ENCODE measurements at places on chromosomes 13 and 19.

DNA sequence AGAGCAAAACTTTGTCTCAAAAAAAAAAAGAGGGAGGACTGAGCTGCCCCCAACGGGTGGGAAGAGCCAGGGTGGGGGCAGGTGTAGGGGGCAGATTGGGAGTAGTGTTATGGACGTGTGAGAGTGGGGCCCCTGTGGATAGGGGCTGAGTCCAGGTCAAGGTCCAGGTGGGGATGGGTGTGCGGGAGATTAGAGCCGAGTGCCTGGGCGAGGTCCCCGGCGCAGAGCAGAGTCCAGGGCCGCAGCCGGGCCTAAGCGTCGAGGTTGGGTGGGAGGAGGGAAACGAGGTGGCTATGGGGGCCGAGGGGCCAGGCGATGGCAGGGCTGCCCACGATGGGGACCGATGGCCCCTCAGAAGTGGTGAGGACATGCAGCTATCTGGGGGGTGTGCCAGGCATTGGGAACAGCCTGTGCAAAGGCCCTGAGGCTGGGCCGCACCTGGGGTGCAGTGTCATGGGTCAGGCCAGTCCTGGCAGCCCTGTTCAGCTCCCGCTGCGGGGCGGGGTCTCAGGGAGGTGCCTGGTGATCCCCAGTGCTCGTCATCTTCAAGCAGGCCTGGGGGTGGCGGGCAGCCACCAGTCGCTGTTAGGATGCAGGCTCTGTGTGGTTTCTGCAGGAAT lies 12.3 kb upstream of the MISP start:
- DNase-seq, result no peak

DNA sequence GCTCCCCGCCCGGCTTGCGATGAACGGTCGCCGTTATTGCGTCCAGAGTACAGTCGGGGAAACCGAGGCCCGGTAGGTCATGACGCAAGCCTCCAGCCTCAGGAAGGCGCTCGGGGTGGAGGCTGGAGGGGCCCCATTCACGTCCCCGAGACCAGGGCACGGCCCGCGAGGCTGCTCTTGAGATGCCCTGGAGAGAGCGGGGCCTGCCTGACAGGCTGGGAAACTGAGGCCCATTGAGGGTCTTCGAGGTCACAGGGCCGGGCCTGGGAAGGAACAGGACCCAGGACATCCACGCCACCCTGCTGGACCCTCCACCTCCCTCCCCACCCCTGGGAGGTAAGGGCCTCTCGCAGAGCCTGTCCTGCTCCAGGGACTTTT lies 367 bp downstream of the NDUFS7 start:
- DNase-seq, result no peak

- DNase-seq, result no peak
Measured at GRCh38 chr19:1855040-1855827, 7.0 kb upstream of the REXO1 start.

- no peak for DNase-seq
Measured at GRCh38 chr13:113209336-113209758, at the start of gene CUL4A. TSS of gene CUL4A (plus strand) at chr13:113209613. CDS start at chr13:113209628, 15 bp downstream.

- DNase-seq, result no peak
Measured at GRCh38 chr13:101390461-101390860, 25.8 kb downstream of the NALCN start.

DNA sequence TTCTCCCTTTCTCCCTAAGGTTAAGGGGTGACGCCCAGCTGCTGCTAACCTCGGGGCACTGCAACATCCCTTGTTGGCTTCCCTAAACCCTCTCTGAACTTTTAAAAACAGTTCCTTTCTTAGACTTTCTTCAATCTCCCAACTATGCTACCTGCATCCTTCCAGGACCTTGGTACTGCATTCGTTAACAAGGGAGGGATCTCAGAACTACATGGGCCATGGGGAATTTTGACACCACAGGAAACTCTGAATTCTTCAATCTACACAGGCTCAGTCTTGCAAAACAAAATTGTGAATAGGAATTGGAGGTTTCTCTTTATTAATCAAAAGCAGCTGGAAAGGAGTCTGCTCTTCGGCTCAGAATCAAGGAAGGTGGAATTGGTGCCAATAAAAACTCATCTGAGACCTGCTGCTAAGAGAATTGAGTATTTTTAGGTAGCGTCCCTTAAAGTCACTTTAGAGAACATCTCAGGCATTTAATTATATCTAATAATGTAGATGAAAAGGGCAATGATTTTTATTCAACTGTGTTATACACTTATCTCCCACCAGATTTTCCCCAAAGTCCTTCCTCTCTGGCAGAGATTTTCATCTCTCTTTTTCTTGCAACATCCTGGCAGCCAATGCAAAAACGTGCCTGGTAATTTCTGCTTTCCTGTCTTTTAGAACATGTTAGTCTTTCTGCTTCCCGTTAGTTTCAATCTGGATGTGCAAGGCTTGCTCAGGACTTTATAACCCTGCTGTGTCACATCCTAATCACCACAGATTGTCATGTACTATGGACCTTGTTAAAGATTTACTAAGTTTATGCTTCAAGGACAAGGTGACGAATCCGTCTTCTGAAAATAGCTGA lies 69.1 kb upstream of the SLC15A1 start:
- no peak for DNase-seq

GRCh38 chr13:110799246-110800236 lies 86.0 kb downstream of the ING1 start:
- no peak for DNase-seq

- no peak for DNase-seq
Measured at GRCh38 chr13:106145997-106146864, 389.2 kb downstream of the EFNB2 start.

DNA sequence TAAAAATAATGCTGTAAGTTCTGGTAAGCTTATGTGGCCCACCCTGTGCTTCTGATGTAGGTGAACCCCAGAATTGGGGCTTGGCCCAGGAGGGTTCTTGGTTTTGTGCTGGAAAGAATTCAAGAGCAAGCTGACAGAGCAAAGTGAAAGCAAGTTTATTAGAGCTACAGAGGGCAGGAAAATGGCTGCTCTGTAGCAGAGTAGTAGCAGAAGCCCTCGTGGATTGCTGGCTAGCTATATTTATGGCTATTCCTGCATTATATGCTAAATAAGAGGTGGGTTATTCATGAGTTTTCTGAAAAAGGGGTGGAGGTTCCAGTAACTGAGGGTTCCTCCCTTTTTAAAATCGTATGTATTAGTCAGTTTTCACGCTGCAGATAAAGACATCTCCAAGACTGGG lies 20.6 kb upstream of the ZNF599 start:
- no peak for DNase-seq

GRCh38 chr13:45807520-45808099 lies 43.9 kb downstream of the SIAH3 start:
- DNase-seq, result peak; percentile 39

DNA sequence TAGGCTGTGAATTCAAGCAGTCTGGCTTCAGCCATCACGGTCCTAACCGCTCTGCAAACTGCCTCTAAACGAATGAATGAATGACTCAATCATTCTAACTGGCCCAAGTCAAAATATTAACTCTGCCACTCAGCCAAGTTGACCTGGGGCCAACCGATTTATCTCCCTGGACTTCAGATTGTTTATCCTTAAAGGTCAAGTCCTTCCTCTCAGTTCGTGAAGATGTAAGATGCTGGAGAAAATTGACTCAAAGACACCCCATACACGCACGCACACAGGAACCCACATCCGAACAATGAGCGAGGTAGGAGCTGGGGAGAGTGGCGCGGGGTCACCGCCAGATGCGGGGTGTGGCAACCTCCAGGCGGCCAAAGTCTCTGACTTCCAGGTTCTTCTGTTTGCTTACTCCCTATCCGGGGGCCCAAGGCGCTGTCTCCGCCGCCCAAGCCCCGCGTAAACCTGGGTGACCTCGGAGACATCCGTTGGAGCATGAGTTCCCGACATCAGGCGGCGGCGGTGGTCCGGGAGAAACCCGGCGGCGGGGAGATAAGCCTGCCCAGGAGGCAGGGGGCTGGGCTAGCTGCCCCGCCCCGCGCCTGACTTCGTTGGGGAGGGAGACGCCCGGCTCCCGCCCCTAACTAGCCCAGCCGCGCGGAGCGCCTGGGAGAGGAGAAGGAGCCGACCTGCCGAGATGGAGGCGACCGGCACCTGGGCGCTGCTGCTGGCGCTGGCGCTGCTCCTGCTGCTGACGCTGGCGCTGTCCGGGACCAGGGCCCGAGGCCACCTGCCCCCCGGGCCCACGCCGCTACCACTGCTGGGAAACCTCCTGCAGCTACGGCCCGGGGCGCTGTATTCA lies at the start of gene CYP2S1:
TSS of gene CYP2S1 (plus strand) at position 646 of the 856 bp plus-strand sequence. CDS start at position 692, 46 bp downstream.
- no peak for DNase-seq

GRCh38 chr13:51006067-51006845 lies 96.7 kb downstream of the RNASEH2B start:
- no peak for DNase-seq

GRCh38 chr13:30181888-30182651 lies 125.3 kb downstream of the KATNAL1 start:
- peak; percentile 31 for DNase-seq

- DNase-seq, result no peak
Measured at GRCh38 chr13:75762076-75762937, 126.2 kb downstream of the LMO7 start.

GRCh38 chr13:27354379-27354778 lies 70.0 kb upstream of the GTF3A start:
- DNase-seq, result no peak

GRCh38 chr13:100646030-100646673 lies 28.4 kb downstream of the TMTC4 start:
- no peak for DNase-seq

GRCh38 chr19:46256855-46257254 lies 27.3 kb downstream of the IGFL1 start:
- DNase-seq, result no peak

DNA sequence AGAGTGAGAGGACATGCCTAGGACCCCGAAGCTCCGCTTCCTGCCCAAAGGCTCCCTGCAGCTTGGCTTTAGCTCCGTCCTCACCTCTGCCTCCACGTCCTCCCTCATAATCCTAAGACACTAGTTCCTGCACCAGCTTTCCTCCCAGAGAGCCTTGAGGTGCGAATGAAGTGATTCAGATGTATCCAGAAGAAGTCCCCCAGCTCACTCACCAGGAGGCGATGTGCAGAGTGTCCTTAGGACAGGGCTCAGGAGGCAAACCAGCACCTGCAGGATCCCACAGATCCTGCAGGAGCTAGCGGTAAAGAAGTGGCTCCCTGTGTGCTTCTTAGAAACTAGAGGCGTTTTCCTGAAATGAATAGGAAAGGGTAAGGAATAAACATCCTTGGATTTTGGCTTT lies 109.7 kb downstream of the HSPH1 start:
- DNase-seq, result no peak

- no peak for DNase-seq
Measured at GRCh38 chr13:110264685-110265275, 42.2 kb downstream of the COL4A1 start.

- no peak for DNase-seq
Measured at GRCh38 chr19:10219678-10220077, 11.5 kb downstream of the S1PR2 start.

DNA sequence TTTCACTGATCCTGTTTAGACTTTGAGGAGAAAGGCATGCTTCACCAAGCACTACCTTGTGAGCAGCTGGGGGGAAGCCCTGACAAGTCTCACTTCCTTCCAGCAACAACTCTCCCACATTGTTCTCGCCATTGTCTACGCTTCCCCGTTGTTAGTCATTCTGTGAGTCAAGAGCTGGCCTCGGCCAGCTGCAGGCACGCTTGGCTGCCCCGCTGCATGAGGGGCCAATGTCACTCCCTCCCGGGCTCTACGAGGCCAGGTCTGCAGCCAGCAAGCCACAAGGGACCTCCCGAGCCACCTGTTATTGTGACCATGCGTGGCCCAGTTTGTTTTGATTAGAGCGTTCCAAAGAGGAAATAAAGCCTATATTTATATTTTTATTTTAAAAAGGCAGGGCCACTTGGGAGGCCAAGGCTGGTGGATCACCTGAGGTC lies 220.9 kb downstream of the FOXO1 start:
- no peak for DNase-seq

GRCh38 chr19:15330801-15331418 lies 1.4 kb downstream of the BRD4 start:
- DNase-seq, result no peak

GRCh38 chr19:53057904-53058580 lies 13.5 kb downstream of the ERVV-2 start:
- no peak for DNase-seq

- DNase-seq, result no peak
Measured at GRCh38 chr13:30017880-30018279, 167.5 kb upstream of the UBL3 start.

GRCh38 chr13:110233181-110233950 lies 73.6 kb downstream of the COL4A1 start:
- no peak for DNase-seq

DNA sequence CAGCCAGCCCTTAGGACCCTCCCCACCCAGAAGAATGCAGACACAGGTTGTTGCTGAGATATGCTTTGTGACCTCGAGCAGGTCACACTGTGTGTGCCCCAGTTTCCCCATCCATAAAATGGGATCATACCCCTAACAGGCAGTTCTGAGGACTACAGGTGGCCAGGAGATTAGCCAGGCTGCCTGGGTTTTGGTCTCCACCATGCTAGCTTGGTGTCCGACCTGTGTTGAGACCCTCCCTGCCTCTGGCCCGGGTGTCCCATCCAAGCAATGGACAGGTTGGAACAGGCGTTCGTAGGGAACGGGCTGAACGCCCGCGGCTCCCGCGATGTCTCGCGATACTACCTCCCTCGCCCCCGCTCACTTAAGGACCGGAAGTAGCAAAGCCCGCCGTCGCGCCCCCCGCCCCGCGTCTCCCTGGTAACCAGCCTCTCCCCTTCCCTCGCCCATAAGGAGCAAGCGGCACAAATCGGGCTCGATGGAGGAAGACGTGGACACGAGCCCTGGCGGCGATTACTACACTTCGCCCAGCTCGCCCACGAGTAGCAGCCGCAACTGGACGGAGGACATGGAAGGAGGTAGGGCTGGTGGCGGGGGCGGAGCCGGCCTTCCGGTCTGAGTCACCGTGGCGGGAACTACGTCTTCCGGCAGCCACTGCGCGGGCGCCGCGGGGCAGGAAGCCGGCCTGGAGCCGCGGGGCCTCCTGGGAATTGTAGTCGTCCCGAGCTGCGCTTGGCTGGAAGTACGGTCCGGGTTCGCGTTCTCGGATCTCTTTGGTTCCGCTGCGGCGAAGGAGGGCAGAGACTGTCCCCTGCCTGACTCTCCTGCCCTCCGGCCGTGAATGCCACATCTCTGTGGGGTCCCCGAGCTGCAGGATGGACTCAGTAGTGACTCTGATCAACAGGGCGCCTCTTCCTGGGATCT lies 45.4 kb downstream of the SMIM24 start:
- peak; percentile 92 for DNase-seq

DNA sequence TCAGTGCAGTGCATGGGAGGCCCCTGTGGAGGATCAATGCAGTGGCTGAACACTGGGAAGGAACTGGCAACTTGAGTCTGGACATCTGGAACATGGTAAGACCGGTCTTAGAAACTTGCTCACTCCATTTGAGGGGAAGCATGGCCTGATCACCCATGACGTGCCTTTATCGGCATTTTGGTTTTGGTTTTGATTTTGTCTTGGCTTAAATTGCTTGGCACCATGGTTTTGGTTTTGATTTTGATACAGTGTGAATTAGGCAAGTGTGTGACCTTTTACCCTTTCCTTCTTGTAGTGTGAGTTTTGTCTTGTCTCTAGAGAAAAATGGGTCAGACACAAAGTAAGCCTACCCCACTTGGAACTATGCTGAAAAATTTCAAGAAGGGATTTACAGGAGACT lies 77.3 kb downstream of the ZNF486 start:
- DNase-seq, result no peak

- DNase-seq, result no peak
Measured at GRCh38 chr13:69124996-69125395, 982.6 kb upstream of the ATXN8OS start.

All from iPS DF 6.9 (cell line).